Stimulated activated CD8-positive, alpha-beta memory T cell treated with anti-CD3 and anti-CD28 coated beads, Interleukin-4, amount 100 ng/mL, for 4 hours (primary cell): ENCODE measurements at places on chromosomes 3 and 15.

- no peak for DNase-seq
Observed at GRCh38 chr3:112425382-112425781, 73.9 kb downstream of the BTLA start.

DNA sequence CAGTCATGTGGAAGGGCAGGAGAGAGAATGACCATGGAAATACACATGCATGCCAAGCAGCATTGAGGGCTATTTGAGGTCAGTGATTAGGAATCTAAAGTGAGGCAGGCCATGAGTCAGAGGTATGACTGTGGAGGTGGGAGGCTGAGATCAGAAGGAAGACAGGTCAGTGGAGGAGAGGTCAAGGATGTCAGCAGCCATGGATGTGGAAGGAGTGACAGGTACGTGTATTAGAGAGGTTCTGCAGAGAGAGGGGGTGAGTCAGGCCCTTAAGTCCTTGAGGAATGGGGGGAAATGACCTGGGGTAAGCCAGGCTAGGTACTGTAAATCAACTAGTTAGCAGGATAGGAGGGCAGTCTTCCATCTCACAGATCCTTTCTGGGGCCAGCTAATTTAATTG is 166.6 kb downstream of the ANO10 start:
- DNase-seq, result no peak

GRCh38 chr3:38743043-38743442 is 73.0 kb downstream of the SCN10A start:
- no peak for DNase-seq

DNA sequence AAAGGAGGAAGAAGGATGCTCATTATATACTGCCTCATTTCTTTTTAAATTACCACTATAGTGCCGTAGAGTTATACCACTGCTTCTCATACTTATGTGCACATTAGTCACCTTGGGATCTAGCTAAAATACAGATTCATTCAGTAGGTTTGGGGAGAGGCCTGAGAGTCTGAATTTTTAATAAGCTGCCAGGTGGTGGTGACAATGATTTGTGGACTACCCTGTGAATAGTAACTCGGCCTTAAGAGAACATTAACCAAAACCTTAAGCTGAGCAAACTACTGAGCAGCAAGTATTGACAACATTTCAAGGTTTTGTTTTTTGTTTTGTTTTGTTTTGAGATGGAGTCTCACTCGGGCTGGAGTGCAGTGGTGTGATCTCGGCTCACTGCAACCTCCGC is 19.8 kb downstream of the UBA5 start:
- no peak for DNase-seq

DNA sequence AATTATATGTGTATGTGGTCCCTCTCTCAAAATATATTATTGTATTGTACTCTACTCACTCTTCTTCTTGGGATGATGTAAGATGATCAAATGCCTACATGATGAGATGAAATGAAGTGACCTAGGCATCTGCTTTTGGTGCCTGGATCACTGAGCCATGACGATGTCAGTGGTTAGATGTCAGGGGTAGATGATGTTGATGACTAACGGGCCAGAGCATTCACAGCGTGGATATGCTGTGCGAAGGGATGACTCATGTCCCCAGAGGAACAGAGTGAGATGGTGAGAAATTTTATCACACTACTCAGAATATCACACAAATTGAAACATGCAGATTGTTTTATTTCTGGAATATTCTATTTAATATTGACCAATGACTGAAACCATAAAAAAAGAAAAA is 233.9 kb upstream of the CADM2 start:
- no peak for DNase-seq

- DNase-seq, result no peak
Observed at GRCh38 chr3:171222995-171223394, 196.5 kb upstream of the SLC2A2 start.

DNA sequence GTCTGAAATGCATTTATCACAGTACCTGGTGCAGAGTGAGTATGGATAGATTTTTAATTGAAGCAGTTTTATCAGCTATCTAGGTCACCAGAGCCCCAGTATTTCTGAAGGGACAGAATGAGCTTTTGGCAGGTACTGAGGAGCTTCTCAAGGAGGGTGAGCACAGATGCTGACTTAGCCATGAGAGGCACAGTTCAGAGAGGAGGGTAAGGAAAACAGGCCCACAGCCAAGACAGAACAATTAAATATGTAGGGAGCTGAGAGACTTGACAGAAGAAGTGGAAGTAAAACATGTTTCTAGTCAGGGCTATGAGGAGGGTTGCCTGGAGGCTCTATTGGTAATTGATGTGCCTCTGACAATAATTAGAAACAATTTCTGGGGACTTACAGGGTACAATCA is 20.1 kb downstream of the ZNF80 start:
- DNase-seq, result no peak

DNA sequence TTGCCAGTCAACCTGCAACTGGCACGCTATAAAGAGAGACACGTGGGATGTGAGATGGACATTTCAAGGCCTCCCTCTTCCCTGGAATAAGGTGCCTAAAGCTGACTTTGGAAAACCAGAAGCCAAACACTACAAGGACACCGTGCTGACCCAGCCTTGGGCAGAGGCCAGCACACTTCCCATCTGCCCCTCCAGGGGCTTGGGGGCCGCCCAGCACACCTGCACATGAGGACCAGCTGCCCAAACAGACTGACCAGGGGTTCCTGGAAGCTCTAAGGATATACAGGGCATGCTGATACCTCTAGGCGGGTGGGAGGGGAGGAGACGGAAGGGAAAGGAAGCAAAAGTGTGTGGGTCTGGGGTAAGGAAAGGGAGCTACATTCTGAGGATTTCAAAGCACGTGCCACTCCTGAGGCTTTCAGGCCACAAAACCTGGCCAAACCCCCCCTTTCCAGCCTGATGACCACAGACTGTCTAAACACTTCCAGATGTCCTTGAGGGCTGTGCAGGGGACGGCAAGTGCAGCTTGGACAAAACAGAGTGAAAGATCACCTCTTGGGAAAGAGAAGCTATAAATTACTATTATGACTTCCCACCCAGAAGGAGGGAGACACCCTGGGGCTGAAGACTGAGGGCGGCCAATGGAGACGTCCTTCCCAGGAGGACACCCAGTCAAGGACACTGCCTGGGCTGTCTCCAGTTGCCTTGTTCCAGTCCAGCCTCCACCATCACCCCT is 57.9 kb downstream of the ADCY5 start:
- no peak for DNase-seq

- peak; percentile 75 for DNase-seq
Observed at GRCh38 chr3:170358042-170359010, 811 bp downstream of the SKIL start.
